Right renal pelvis (tissue), 4 donors: ENCODE measurements at places on chromosomes 7 and 10.

DNA sequence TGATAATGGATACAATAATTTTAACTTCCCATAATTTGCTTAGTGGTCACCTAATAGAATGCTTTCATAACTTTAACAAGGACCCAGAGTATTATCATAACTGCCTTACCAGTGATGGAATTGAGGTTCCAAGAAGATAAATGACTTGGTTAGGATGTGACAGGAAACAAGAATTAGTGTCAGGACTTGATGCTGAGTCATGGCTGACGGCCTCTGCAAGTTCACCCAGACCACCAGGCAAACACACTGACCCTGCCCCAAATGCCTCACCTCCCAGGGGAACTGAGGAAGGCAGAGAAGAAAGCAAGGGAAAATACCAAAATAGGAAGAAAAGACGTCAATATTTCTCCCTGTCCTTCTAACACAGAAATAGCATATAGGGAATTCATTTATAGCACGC is 636.3 kb downstream of the PARD3 start:
- no peak for DNase-seq

DNA sequence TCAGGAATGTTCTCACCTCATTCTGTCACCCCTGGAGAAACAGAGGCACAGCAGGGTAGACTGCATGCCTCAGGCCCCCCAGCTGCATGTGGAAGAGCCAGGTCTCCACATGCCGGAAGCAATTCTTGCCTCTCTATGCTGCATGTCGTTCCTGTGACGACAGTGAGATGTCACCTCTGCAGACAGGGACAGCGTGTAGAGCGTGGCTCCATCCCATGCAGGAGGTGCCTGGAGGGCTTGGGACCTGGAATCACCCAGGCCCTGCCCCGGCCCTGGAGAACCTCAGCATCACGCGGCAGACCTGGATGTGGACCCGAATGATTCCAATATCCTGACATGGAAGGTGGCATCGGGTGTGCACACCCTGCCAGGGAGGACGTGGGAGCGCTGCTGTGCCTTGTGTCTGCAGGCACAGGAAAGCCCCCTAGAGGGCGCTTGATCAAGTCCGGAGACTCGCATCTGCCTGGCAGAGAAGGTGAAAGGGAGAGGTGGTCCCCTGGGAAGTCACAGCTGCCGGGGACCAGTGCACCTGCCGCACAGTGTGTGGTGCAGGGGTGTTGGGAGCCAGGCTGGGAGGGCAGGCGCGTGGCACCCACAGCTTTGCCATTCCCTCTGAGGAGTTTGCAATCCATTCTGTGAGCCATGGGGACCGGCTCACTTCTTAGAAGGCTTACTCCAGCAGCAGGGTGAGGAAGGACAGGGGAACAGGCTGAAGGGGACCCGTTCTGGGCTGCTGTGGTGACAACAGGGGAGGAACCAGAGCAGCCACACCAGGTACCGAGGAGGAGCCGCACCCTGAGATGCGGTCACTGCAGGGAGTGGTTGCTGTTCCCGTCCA is 45.3 kb upstream of the EN2 start:
- DNase-seq, result peak; percentile 39

GRCh38 chr7:83957333-83957732 is 237.3 kb downstream of the SEMA3A start:
- no peak for DNase-seq

- no peak for DNase-seq
Observed at GRCh38 chr10:113958631-113959382, 84.9 kb upstream of the ADRB1 start.

DNA sequence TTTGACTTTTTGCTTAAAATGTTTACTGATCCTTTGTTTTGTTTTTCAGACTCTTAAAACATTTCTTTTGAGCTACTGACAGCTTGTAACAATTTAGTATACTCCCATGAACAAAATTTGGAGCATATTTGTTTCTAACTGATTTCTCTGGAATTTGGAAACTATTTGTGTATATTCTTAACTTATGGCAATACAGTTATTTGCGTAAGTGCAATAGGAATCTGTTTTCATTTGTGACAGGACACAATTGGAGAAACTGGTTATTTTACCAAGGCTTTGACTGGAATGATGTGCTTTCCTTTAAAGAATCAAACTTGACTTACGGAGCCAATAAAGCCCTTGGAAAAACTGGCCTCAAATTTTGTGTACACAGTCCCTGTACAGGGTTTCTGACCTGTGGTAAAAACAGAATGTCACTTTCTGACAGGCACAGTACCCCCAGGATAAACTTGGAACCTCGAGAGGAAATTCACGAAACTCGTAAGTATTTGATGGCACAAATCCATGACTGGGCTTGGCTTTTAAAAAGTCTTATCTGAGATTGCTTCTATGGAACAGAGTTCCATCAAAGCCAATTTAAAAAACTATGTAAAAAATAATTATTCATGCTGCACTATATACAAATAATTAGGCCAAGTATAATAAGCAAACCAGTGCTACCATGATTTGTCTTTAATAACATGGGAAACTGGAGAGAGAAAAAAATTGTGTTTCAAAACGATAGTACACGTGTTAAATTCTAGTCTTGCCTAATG is 70.4 kb downstream of the ST8SIA6 start:
- DNase-seq, result no peak

DNA sequence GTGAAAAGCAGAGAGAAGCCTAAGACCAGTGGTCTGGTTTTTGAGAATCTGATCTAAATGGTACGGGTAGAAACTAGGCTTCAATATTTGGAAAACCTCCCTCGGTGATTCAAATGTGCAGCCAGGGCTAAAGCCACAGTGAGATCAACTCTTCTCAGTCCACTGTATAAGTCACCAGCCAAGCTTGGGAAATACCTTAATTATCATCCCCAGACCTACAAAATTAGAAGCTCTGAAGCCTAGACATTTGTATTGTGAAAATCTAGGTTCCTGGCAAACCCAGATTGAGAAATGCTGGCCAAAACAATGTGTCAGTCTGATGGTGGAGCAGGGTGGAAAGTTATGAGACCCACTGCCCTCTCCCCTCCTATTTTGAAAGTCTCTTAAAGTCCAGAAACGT is 131.7 kb downstream of the DGKI start:
- no peak for DNase-seq

DNA sequence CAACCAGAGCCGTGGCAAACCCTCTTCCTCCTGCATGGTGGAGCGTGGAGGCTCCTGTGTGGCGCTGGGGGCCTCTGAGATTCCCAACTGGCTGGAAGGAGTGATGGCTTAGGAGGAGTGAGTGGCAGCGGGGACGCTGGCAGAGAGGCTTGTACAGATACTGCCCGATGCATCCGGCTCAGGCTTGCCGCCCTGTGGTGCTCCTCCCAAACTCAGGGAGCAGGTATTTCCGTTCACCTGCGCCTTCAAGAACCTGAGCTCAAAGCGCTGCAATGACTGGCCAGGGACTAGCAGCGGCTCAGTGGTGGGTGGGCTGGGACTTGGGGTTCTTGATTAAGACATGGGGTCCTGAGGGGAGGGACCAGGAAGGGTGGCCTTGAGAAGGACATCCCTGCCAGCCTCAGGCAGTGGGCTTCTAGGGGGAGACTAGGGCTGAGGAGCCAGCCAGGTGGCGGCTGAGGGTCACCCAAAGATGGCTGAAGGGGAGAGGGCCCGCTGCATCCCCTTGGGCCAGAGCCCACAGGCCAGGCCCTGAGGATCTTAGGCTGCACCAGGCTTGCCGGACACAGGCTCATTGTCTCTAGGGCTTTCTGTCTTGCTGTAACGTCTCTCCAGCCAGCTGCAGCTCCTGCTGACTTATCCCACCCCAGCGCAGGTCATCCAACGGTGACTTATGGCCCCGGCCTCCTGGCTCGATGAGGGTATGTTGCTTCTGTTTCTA is 3.2 kb downstream of the ZNF775 start:
- DNase-seq, result no peak

DNA sequence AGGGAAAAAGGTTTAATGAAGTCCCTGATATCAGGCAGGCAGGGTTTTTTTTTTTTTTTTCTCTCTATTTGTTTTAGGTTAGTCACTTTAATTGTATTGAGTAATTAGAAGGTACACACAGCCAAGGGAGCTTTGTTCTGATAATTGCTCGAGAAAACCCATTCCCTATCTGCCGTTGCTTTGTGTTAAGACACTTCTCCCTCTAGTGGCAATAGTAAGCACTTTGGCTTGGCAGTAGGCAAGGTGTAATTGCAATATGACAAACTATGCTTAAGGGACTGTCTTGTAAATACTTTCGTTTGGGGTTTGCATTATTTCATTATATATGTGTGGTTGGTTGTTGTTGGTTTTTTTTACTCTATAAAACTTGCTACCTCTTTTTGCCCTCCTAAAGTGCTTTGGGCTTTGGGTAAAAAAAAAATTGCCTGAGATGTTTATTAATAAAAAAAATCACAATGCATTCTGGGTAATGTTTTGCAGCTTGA is 113.4 kb downstream of the BTRC start:
- DNase-seq, result peak; percentile 48
